ENCODE measurements at places on chromosomes 3 and 15.

- no peak for DNase-seq
Measured at GRCh38 chr3:194875581-194876402, 190.1 kb downstream of the FAM43A start.

DNA sequence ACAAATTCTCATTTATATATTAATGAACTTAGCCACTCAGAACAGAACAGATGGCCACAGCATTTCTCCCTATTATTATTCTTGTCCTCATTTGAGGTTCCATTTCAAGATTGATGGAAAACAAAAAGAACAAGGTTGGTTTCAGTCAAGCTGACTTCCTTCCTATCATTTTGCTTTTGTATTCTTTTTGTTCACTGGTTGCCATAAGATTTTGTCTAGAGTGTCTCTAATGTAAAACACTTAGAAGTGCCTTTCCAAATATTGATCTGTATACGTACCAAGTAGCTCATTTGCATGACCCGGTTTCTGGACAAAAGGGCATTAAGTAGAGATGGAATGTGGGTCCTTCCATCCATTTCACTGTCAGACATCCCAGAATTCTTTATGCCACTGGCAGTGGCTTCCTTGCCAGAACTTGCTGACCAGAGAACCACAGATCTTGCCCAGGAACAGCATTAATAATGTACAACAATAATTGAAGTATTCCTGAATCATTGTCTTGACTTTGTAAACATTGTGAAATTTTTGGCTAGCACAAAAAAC is 63.8 kb downstream of the PEX5L start:
- DNase-seq: no peak

DNA sequence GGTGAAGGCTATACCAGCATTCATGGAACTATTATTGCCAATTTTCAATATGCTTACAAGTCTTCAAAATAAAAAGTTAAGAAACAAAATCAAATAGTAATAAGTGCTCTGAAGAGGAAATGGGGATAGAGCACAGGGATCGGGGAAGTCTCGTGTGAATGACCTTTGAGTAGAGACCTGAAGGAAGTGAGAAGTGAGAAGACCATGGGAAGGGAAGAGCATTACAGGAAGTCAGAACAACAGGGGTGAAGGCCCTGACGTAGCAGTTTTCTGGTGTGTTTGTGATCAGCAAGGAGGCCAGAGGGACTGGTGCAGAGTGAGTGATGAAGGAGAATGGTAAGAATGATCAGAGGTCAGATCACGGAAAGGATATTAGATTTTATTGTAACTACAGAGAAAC is 48.1 kb downstream of the STAC start:
- DNase-seq: no peak

- no peak for DNase-seq
Measured at GRCh38 chr3:123751433-123751832, 132.7 kb downstream of the MYLK start.

GRCh38 chr3:152382312-152383135 is 113.8 kb downstream of the MBNL1 start:
- DNase-seq: no peak

DNA sequence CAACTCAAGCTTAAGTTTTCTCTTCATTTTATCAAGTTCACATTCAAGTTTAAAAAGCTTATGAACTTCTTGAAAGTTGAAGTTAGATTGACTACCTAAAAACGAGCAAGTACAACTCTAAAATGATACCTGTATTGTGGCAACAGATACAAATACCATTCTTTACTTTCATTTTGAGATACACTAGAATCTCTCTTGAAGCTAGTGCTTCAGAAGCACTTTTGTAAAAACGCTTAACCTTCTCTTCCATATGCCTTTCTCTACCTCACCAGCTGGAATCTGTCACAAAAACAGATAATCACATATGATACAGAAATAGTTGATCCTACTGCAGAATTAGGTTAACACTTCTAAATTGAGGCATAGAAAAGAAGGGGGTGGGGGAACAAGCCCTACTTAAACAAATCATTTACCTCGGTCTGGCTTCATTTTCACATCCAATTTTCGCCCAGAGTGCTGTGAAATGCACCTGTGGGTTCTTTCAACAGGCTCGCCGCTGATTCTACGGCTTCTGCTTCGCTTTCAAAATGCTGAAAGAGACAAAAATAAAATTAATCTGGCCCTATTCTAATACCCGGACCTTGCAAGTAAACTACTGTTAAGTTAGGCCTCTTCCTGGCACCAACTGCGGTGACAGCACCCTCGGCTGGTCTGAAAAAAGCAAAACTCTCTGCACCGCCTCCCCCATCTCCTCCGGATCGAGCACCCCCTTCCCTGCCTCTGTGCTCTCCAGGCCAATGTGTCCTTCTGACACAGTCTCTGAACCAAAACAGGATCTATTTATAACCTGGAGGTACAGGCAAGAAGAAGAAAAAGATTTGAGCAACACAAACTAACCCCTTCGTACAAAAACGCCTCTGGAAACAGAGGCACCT is 1.4 kb downstream of the ATOSA start:
- no peak for DNase-seq

DNA sequence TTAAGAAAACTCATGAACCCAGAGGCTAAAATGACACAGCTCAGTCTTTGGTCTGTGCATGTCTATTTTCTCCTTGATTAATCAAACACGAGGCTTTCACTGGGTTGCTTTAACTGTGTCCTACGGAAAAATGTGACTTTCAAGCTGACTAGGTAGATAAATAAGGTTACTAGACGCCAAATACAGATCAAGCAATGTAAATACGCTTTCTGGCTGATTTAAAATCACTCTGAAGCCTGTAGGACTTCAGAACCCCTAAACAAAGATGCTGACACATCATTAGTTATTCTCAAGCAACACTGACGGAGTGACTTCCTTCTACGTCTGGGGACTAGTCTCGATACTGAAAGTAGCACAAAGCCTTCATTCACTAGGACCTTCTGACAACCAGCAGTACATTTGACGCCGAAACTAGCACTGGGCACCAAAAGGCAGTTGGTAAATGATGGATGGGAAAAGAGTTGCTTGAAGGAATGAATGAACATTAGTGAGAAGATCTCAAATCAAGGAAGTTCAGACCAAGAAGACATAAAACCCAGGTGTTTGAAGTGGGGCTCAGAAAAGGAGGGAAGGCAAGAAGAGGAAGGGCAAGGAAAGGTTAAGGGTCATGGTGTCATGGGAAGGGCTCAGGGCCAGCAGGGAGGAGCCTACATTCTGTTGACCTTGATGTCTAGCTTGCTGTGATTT is 67.1 kb upstream of the CDV3 start:
- DNase-seq: no peak

GRCh38 chr3:145197051-145197820 is 963.7 kb downstream of the PLOD2 start:
- no peak for DNase-seq

Data from NCI-H2081 treated with DMSO at 0.1 percent for 48 hours (cell line).